Fibroblast of skin of right quadriceps (primary cell): ENCODE measurements at places on chromosomes 16 and 17.
A peak's percentile ranks its signal among the peaks of the same experiment; 100 is the strongest.

- no peak for DNase-seq
Measured at GRCh38 chr17:2608350-2608913, 15.0 kb downstream of the PAFAH1B1 start.

DNA sequence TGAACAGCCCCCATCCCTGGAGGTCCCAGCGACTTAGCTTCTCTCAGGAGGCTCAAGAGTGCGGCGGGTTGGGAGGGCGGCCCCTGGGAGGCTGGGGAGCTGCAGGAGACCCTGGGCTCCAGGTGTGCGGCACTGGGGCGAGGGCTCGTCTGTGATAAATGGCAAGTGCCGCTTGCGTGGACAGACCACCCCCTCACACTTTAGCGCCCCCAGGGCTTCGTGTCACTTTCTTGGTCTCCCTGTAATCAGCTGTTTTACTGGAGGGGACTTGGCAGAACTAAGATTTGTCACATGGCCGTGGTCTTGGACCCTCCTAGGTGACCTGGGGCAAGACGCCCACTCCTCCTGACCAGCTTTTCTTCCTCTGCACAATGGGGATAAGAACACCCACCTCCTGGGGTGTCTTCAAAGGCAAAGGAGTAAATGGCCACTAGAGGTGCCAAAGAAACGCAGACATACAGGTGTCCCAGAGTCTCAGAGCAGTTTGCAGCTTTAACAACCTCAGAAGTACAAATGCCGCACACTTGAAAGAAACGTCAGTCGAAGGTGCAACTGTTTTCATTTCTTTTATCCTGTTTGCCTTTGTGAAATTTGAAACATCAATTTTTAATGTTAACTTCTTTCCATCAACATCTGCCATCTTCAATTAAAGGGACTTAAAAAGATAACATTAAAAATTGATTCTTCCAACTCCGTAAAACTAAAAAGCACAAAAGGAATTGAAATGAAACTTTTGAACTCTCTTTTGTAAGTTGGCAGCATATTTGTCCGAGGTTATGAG, 946 bp downstream of the OSGIN1 start:
- peak; percentile 14 for DNase-seq

GRCh38 chr16:82583422-82583821, 43.3 kb upstream of the CDH13 start:
- peak; percentile 8 for DNase-seq

DNA sequence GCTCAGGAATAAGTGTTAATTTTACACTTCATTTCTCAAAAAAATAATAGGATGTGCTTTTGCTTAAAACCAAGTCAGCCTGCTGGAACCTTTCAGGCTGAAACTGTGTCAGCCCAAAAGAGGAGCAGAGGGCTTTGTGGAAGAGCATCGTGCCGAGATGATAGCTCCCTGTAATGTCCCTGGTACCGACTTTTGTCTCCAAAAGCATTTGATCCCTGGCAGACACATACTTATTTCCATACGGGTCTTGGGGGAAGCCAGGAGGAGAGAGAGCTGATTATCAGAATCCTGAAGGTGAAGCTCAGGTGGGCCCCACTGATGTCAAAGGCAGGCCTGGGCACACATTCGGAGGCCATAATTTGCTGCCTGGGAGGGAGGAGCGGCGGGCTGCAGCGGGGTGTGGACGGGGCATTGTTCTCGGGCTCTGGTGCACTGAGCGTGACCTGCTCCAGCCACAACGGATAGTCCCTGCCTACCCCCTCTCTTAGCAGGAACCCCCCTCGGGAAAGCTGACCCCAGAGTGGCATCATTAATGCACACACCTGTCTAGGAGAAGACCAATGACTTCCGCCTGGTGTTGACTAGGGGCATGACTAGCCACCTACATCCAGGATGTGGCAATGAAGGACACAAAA, 155.9 kb downstream of the C16orf78 start:
- no peak for DNase-seq

- DNase-seq = no peak
Measured at GRCh38 chr16:85525420-85526184, 87.5 kb upstream of the GSE1 start.

DNA sequence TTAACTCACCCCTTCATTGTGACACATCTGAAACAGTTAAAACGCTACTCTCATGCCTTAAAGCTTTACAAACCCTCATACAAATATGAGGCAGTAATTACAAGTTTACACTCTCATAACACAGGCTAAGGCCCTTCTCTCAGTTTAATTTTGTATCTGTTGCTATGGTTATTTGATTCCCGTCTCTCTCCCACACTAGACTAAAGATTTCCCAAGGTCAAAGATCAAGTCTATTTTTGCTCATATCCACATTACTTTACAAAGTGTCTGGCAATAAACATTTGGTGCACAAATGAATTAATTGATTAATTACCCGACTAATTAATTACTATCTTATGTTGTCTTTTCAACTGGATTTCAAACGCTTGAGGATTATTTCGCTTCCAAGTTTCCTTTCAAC, 86.4 kb upstream of the MYOCD start:
- no peak for DNase-seq

DNA sequence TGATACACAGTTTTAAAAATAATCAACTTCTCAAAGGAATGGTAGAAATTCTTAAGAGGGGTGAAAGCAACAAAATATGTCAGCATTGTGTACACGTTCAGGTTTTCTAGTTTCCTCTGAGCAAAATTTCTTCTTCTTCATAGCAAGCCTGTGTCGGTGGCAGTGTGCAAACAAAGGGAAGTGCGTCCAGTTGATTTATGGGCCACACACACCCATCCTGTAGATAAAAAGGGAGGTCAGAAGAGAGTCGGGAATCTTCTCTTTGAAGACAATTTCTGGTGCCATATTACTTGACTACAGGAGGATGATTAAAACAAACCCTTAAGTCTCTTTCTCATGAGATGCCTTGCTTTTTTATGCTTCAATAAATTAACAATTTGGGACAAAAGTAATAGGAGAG, 484.1 kb upstream of the SALL1 start:
- no peak for DNase-seq

- DNase-seq = no peak
Measured at GRCh38 chr17:1013729-1014090, 16.8 kb downstream of the TIMM22 start.

DNA sequence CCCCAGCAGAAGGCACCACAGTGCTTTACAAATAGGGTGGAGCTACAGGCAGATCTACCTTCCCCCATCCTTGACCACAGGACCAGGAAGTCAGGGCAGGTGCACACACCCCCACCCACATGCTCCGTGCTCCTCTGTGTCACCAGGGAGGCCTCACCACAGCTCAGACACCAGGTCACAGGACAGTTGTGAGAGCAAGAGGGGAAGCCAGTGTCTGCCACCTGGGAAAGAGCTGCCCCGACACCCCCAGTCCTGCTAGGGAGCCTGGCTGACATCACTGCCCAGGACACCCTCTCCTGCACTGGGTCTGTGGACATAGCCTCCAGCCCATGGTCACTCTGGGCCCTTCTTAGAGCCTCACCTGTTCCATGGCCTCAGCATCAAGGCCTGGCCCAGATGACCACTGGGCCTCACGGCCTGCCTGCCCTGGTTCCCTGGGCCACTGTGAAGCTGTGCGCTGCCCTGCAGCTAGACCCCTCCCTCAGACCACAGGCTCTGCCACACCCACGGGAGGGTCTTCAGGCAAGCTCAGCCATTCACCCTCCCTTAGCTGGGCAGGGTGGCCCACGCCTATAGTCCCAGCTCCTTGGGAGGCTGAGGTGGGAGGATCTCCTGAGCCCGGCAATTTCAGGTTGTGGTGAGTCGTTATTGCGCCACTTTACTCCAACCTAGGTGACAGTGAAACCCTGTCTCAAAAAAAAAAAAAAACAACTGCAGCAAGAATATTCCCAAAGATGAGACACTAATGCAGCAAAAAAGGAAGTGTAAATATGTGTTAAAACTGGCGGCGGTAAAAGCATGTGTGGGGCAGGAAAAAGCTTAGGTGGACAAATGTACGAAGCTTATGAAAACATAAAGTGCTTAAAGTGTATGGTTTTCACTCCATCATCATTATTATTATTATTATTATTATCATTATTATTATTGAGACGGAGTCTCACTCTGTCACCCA, 14.2 kb downstream of the POLR3K start:
- no peak for DNase-seq

DNA sequence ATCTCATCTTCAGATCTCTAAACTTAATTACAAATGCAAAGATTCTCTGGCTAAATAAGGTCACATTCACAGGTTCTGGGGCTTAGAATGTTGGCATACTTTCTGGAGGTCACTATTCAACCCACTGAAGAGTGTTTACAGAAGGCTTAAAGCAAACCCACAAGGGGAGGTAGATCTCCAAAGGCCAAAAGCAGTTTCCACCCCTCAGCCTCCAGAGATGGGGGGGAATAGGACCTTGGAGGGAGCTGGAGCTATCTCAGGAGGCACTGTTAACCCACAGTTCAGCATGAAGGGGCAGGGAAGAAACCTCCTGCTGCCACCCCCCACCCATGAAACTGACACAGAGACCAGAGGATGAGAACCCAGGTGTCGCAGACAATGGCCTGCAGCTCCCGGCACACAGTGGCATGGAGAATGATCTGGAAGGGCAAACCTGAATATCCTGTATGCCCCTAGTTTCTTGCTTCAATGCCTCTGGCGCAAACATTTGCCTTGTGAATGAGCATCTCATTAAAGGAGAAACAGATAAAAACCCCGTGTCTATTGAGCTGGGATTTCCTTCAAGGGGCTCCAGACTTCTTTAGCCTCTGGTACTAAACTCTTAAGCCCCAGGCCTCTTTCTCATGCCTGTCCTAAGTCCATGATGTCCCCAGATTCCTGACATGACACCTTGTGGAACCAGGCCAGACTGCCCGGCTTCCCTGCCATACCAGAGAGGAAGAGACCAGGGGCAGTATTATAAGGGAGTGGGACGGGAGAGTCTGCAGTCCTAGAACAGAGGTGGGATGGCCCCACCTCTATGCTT, 103.1 kb upstream of the CDH5 start:
- no peak for DNase-seq

DNA sequence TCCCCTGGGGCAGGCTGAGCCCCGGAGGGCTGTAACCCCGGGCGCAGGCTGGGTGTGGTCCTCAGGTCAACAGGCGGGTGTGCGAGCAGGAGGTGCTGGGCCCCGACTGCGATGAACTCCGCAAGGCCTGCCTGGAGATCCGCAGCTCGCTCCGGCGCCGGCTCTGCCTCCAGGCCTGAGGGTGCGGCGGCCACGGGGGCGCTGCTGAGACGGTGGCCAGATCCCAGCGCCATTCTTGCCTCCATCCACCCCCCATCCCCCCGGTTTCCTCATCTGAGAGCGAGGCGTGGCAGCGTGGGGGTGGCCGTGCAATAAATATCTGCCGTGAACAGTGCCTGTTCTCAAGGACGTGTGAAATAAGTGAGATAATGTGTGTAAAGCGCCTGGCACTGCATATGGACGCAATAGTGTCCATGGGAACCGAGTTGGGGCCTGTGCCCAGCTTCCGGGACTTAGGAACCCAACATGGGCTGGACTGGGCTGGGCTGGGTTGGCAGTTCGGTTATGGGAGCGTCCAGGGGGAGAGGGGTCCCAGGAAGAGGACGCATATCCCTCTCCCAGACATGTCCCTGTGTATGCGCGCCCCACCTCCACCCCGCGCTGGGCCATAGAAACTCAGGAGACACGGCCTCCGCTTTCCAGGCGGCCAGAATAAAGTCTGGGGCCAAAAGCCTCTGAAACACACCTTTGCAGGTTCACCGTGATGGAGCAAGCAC, 15.0 kb downstream of the ZNF213 start:
- DNase-seq = peak; percentile 70

DNA sequence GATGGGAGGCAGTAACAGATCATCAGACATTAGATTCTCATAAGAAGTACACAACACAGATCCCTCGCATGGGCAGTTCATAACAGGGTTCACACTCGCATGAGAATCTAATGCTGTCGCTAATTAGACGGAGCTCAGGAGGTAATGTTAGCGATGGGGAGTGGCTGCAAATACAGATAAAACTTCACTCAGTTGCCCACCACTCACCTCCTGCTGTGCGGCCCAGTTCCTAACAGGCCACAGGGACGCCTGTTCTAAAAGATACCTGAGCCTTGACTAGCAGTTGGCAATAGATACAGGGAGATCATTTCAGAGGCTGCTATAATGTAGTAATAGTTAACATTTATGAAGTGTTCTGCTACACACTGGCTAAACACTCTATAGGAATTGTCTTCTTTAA, 4.9 kb downstream of the PTRH2 start:
- no peak for DNase-seq

GRCh38 chr16:53091466-53092211, 36.8 kb downstream of the CHD9 start:
- peak; percentile 96 for DNase-seq

GRCh38 chr17:30495586-30495985, 18.4 kb downstream of the GOSR1 start:
- no peak for DNase-seq

DNA sequence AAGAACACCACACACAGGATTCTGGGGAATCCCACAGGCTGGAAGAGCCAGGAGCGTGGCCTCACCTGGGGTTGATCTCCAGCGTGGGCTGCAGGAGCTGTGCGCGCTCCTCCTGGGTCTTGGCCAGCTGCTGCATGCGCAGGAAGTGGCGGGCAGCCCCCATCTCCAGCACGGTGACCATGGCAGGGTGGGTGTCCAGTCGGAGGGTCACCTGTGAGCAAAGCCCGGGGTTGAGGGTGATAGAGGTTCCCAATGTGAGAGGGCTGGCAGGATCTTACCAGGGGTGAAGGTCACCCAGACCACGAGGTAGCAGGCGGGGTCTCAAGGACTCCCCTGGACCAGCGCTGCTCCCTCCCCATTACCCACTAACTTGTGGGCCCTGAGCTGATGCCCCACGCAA, 7.4 kb downstream of the DNASE1 start:
- no peak for DNase-seq

GRCh38 chr17:3792481-3792880, 8.5 kb downstream of the ITGAE start:
- DNase-seq = no peak

GRCh38 chr16:471353-472198, 46.1 kb downstream of the RAB11FIP3 start:
- DNase-seq = peak; percentile 33

- no peak for DNase-seq
Measured at GRCh38 chr17:58305626-58306025, 23.0 kb downstream of the TSPOAP1 start.

GRCh38 chr17:54839447-54839846, 61.2 kb upstream of the TOM1L1 start:
- no peak for DNase-seq

- no peak for DNase-seq
Measured at GRCh38 chr16:84675423-84675822, 24.4 kb upstream of the USP10 start.

DNA sequence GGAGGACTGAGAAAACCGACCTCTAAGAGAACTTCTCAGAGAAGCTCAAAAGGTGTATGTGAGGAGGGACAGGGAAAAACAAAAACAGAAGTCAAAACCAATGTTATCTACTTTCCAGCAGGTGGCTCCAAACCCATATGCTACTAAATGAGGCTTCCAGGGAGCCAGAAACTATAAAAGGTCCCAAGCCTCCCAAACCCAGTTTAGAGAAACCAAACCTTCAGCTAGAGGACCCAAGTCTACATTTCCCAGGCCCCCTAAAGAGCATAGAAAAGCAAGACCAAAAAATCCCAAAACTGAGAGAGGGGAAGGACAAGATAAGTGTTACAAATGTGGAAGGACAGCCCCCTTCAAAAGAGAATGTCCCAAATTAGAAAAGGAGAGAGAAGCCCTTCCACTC, 3.7 kb downstream of the HPR start:
- DNase-seq = peak; percentile 20

GRCh38 chr16:9763505-9763904, 418.7 kb downstream of the GRIN2A start:
- no peak for DNase-seq

GRCh38 chr16:89101303-89102040, 7.8 kb downstream of the ACSF3 start:
- DNase-seq = no peak
